Amniotic stem cell (primary cell): ENCODE measurements at places on chromosomes 16 and 17.

- no peak for DNase-seq
Measured at GRCh38 chr16:85648805-85649204, 35.7 kb downstream of the GSE1 start.

DNA sequence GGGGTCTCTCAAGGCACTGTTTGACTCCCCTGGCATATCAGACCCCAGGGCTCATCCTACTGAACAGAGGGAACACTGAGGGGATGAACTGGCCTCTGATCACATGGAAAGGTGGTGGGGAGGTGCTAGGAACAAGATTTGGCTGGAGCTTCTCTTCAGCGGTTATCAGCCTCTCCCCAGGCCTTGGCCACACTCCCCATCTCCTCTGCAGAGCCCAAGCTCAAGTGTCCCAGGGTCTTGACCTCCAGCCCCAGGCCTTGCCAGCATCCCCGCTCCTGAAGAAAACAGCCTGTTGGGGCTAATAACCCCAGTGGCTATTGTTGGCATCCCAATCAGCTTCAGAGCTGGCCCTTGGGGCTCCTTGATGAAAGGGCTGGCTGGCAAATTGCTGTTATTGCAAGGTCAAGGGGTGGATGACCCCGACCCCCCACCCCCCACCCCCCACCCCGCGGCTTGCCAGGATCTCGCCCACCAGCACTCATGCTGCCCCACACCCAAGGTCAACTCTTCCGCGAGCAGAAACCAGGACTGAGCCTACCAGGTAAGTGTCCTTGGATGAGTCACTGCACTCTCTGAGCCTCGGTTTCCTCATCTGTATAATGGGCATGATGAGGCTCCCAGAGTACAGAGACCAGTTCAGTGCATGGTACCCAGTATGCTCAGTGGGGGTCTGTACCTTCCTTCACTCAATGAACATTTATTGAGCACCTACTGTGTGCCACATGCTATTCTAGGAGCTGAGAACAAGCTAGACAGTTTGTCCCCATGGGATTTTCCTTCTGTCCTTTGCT is 18.8 kb upstream of the FAM83G start:
- no peak for DNase-seq

GRCh38 chr17:8846768-8847211 is 20.7 kb downstream of the PIK3R6 start:
- DNase-seq, result peak; percentile 5

GRCh38 chr17:36936455-36937000 is 747 bp upstream of the LHX1 start:
- no peak for DNase-seq

DNA sequence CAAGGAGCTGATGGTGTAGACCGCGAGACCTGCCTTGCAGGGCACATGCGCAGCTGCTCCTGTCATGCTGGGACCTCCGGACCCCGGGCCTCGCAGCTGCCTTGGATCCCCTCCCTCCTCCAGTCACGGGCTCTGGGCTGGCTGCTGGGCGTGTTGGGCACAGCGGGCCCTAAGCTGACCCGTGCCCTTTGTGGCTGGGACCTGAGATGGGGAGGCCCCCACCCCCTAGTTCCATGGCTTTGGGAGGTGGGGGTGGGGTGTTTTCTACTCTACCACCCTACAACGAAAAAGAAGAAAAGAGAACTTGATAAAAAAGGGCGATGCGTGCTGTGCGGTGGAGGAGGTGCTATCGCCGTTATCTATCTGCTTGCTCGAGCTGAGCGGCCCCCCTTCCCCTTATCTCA is 14.5 kb downstream of the ZFPM1 start:
- no peak for DNase-seq

DNA sequence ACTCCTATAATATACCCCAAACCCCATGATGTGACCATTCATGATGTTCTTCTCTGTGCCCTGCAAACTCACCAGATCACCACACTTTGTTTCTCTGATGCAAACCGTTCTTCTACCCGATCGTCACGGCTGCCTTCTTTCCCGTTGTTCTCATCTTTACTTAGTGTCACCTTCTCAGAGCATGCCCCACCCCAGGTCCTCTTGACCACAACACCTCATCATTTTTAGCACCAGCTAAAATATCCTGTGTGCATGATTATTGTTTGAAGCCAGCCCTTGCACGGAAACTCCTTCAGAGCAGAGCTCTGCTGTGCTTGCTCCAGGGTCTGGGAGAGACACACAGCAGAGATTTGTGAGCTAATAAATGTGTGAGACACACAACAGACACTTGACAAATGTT is 38.9 kb upstream of the CREBBP start:
- no peak for DNase-seq

- no peak for DNase-seq
Measured at GRCh38 chr16:51657848-51658247, 506.8 kb upstream of the SALL1 start.

- DNase-seq, result no peak
Measured at GRCh38 chr16:30353438-30354129, 1.5 kb downstream of the CD2BP2 start.

- DNase-seq, result no peak
Measured at GRCh38 chr17:36689089-36689667, 87.8 kb downstream of the MRM1 start.
